ENCODE measurements at places on chromosomes 7 and 10.

DNA sequence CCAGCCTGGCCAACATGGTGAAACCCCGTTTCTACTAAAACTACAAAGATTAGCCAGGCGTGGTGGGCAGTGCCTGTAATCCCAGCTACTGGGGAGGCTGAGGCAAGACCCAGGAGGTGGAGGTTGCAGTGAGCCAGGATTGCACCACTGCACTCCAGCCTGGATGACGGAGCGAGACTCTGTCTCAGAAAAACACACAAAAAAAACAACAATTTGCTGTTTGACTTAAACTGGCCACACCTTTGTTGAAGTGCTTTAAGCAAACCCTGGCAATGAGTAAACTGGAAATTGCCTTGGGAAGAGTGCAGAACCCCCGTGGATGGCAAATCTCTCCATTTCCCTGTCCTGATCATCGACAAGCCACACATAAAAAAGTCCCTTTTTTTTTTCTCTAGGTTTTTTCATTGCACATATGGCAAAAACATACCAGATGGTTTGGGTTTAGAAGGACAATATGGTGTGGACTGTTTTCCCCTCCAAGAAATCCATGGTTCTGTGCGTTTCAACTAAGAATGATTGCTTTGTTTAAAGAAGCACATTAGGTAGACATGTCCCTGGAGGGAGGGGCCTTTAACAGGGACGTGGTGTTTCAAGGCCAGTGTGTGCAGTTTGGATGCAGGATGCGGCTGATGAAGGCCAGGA is 76.9 kb downstream of the NRP1 start:
- no peak for DNase-seq

DNA sequence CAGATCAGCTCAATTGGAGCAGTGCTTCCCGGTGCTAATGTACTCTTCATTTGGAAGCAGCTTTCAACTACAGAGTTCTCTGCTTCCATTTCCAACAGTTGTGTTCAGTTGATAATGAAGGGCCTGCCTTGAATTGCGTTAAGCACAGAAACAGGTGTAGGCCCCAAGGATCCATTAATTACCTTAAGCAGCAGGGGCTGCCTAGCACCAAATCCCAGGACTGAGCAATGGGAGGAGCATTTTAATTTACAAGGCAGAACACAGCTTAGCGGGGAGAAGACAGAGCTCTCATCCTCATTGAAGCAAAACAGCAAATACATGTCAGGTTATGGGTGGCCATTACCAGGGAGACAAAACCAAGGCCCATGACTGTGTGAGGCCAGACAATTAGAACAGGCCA is 349.6 kb downstream of the TFEC start:
- DNase-seq: no peak

DNA sequence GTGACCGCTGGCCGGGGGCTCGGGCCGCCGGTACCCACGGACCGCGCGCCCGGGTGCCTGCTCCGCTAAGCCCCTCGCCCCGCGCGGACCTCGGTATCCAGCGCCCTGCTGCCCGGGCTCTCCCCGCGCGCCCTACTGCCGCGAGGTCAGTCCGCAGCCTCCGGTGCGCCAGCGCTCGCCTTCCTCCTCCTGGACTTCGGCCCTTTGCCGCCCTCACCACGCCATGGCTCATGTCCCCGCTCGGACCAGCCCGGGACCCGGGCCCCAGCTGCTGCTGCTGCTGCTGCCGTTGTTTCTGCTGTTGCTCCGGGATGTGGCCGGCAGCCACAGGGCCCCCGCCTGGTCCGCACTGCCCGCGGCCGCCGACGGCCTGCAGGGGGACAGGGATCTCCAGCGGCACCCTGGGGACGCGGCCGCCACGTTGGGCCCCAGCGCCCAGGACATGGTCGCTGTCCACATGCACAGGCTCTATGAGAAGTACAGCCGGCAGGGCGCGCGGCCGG is 483 bp downstream of the GDF10 start:
- no peak for DNase-seq

DNA sequence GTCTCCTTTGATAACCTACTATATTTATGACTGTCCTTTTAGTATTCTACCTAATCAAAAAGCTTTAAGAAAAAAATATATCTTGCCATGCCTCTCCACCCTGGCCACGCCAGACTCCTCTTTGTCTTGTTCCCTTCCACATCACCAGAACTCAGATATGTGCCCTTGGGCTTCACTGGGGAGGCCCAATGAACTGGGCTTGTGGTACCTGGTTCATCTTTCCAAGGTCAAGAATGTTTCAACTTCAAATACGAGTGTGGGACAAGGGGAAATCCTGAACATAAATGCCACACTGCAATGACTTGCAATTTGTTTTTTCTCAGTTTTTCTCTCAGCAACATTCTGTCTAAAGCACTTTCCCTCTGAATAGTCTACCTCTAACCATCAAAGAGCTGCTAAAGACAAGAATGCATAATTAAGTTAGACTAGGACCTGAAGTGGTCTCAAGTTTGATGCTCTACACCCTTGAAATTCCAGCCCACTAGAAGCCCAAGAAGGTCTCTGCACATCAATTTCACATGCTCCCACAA is 9.9 kb downstream of the ERCC6 start:
- DNase-seq: no peak

DNA sequence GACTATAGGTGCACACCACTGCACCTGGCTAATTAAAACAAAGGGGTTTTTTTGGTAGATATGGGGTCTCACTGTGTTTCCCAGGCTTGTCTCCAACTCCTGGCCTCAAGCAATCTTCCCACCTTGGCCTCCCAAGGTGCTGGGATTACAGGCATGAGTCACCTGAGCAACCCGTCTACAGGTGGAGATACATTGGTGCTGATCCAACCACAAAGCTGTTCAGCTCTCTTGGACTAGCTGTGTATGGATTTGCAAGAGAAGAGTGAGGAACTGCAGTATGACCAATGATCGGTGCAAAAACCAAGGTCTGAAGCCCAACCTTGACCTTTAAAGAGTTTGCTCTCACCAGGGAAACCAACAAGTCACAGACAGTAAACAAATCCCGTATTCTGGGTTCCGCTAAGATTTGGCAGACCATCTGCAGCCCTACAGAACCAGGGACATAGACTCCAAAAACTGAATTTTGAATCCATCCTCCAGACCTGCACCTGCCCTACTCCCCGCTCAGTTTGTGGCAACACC is 18.9 kb downstream of the EPHB4 start:
- no peak for DNase-seq

DNA sequence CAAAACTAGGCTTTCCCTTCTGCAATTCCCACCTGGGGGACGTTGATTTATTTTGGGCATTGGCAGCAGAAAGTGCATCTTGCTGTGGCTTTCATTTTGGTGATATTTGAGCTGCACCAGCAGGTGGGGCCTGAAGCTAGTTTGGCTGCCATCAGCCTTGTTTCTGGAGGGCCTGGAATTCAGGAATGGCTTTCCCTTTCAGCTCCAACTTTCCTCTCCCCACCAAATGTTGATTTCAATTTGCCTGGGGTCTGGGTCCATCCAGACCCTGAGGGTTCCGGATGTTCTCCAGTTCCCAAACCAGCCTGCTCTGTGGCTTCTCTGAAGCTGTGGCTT is 640.4 kb downstream of the TYW1 start:
- DNase-seq: no peak

- no peak for DNase-seq
Measured at GRCh38 chr10:14126697-14127440, 203.9 kb downstream of the FRMD4A start.

- no peak for DNase-seq
Measured at GRCh38 chr10:119022846-119023552, 6.5 kb upstream of the NANOS1 start.

GRCh38 chr10:70462349-70462984 is 16.1 kb upstream of the PALD1 start:
- no peak for DNase-seq

- peak; percentile 48 for DNase-seq
Measured at GRCh38 chr7:158695726-158696452, 8.7 kb downstream of the NCAPG2 start.

GRCh38 chr10:92119340-92119739 is 171.5 kb downstream of the CPEB3 start:
- no peak for DNase-seq

DNA sequence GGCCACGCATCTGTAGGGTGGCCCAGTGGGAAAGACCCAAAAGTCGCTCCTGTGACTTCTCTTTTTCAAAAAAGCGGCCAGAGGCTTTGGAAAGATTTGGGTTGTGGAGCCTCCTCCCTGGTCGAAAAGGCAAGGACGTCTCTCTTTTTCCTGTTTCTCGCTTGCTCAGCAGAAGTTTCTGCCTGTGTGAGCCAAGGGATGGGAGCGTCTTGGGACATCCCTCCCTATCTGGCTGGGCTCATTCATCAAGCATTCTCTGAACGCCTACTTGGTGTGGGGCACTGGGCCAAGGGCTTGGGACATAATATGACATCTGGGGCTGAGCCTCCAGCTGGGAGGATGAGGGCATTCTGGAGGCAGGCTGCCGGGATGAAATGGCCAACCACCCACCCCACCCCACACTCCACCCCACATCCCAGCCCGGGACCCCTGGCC is 120.9 kb downstream of the C10orf105 start:
- DNase-seq: no peak

DNA sequence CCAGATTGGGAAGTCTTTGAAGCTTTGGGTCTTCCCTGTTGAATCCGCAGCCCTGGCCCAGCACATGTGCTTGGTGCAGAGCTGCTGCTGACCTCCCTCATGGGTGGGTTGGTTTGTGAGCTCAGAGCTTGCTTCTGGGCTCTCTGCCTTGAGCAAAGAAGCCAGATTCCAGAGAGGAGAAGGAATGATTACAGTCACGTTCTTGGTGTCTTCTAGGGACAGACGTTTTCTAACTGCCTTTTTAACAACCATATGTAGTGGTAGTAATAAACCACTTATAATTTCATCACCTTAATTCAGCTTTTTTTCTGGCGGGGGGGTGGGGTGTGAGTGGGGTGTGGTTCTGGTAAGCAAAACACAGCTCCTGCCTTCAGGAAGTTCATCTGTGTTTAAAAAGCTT is 39.5 kb downstream of the LRMDA start:
- DNase-seq: no peak

DNA sequence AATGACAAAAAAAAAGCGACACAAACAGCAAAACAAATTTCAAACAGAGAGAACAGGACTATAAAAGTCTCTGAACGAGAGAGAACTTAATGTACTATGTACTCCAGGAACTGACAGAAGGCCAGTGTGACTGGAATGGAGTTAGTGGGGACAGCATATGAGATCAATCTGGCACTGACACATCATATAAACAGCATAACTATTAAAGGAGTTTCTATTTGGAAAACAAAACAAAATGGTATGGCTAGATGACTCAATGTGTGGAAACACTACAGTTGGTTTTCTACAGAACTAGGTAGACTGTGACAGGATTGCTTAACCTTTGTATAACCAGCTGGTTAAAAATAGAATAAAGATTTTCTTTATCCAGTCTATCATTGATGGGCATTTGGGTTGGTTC is 232.9 kb upstream of the KAT6B start:
- no peak for DNase-seq

Data from NAMALWA (cell line).